ENCODE measurements at places on chromosomes 6 and 20.

- peak; percentile 29 for DNase-seq
These were observed 138.9 kb downstream of the TMEM242 start for GRCh38 chr6:157184202-157185015.

DNA sequence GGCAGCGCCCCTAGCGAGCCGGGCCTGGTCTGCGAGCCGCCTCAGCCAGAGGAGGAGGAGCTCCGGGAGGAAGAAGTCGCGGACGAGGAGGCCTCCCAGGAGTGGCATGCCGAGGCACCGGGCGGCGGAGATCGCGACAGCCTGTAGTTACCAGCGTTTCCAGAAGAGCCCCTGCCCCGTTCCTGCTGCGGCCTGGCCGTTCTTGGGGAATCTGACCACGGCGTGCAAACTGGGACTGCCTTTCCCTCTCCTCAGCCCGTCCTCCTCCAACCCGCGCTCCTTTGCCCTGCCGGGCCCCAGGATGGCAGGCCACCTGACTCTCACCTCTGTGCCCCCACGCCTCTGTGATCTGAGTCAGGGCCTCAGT lies 802 bp downstream of the HDGFL1 start:
- DNase-seq = no peak

- DNase-seq = no peak
These were observed 81.4 kb downstream of the FNDC1 start for GRCh38 chr6:159250633-159251032.

GRCh38 chr6:142746524-142746923 lies 198.5 kb downstream of the HIVEP2 start:
- DNase-seq = no peak

GRCh38 chr20:62738025-62738881 lies 29.6 kb downstream of the NTSR1 start:
- no peak for DNase-seq

GRCh38 chr6:158808941-158809678 lies 10.1 kb downstream of the EZR start:
- no peak for DNase-seq

DNA sequence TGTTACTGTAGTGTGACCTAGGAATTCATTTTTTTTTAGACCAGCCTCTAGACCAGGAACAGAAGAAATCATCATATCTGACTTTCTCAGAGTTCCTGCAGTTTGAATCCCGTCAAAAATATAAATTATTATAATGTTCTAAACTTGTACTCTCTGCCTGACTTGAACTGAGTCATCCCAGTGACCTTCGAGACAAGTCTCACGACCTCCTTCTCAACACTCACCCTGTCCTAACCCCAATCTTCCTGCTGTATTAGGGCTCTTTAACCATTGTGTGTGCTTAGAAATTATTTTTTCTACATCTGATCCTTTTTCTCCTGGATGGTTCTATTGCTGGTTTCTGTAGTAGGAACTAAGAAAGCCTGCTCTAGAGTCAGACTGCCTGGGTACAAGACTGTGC lies 21.5 kb downstream of the ADGRF5 start:
- no peak for DNase-seq

- no peak for DNase-seq
These were observed 512.8 kb upstream of the JARID2 start for GRCh38 chr6:14732844-14733757.

DNA sequence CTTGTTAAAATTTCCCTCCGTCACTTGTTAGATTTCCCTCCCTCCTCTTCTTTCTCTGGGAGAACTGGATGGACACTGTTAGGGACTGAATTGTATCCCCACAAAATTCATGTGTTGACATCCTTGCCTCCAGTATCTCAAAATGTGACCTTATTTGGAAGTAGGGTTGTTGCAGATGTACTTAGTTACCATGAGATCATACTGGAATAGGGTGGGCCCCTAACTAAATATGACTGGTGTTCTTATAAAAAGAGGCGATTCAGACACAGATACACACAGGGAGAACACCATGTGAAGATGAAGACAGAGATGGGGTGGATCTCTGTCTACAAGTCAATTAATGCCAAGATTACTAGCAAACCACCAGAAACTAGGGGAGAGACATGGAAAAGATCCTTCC lies 139.5 kb downstream of the ALDH8A1 start:
- no peak for DNase-seq

DNA sequence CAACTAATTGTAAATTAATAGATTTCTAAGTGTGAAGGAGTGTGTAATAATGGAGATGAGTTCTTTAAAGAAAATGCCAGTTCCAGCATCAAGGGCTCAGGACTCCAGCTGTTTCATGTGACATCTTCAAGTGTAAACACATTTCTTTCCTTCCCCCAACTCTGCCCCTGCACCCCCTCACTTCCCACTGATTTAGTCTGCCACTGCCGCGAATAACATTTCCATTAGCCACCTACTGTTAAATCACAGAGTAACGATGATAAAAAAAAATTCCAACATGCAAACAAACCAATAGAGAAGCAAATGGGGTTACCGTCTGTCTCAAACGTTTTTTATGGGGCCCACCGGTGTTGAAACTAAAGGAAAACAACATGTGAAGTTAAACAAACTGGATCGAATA lies 414.3 kb downstream of the SAMD5 start:
- DNase-seq = no peak

GRCh38 chr6:32187009-32187709 lies 2.8 kb downstream of the PBX2 start:
- no peak for DNase-seq

DNA sequence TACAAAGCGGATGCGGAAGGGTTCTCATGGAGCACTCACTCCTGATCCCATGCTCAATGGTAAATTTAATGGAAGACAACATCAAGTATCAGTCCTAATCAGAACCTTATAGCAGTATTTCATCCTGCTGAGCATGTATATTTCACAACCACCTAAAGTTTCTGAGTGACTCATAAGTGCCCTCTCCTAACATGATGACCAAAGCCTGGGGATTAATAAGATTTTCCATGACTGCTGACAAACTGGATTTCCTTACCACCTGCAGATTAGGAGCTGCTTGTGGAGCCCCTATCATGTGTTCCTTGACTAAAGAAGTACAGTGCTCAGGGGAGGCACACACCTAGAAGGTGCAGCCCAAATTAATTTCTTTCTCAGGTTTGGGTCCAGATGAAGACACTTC lies 112.8 kb downstream of the INSM1 start:
- no peak for DNase-seq

GRCh38 chr20:34710861-34711574 lies 6.9 kb downstream of the TP53INP2 start:
- no peak for DNase-seq

GRCh38 chr6:44787254-44787834 lies 399.8 kb downstream of the CDC5L start:
- DNase-seq = no peak

DNA sequence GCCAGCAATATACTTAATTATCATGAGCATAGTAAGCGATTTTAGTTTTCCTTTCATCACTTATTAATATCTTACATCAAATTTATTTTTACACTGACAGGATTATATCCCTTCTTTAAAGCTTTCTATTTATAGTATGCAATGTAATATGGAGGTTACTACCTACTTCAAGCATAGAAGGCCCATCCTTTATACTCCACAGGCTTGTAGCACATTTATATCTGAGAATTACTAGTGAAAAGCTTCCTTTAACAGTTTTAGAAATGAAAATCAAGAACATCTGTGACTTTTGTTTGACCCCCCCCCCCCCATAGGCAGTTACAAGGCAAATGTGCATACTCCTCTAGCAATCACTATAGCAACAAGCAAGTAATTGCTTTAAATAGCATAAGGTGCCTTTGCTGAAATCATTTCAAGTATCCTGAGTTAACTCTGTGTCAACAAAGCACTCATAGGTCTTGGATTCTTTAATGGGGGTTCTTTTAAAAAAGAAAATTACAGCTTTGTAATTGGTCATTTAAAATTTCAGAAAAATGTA lies 917.7 kb downstream of the PHF3 start:
- no peak for DNase-seq

DNA sequence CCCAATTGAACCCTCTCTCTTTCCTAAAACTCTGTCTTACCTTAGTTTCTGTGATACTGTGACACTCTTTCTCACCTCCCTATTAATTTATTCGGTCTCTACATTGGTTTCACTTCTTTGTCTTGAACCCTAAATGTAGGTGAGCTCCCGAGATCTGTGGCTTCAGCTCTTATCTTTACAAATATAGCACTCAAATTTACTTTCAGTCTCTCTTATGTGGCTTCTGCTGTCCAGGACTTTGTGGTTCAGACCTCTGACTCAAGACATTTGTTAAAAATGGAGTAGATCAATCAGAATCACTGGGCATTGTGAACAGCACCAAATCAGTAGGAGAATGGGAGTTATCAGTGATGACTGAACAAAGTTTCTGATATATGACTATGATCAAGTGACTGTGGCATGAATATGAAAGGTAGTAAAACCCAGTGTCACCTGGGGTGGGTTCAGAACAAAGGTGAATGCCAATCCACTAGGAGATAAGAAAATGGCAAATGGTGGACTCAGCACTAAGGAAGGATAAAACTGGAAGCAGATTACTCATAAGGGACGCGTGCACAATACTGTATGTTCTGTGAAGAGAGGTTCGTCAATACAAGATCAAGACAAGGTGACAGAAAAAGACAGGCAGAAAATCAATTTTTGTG lies 27.2 kb downstream of the IL17F start:
- no peak for DNase-seq

GRCh38 chr6:89727501-89727900 lies 89.0 kb upstream of the LYRM2 start:
- DNase-seq = no peak

- no peak for DNase-seq
These were observed 51.5 kb downstream of the PLCB1 start for GRCh38 chr20:8183526-8183925.

GRCh38 chr6:7461416-7461815 lies 71.8 kb downstream of the RIOK1 start:
- DNase-seq = no peak

- DNase-seq = peak; percentile 37
These were observed 2.8 kb upstream of the DIDO1 start for GRCh38 chr20:62929051-62929538.

DNA sequence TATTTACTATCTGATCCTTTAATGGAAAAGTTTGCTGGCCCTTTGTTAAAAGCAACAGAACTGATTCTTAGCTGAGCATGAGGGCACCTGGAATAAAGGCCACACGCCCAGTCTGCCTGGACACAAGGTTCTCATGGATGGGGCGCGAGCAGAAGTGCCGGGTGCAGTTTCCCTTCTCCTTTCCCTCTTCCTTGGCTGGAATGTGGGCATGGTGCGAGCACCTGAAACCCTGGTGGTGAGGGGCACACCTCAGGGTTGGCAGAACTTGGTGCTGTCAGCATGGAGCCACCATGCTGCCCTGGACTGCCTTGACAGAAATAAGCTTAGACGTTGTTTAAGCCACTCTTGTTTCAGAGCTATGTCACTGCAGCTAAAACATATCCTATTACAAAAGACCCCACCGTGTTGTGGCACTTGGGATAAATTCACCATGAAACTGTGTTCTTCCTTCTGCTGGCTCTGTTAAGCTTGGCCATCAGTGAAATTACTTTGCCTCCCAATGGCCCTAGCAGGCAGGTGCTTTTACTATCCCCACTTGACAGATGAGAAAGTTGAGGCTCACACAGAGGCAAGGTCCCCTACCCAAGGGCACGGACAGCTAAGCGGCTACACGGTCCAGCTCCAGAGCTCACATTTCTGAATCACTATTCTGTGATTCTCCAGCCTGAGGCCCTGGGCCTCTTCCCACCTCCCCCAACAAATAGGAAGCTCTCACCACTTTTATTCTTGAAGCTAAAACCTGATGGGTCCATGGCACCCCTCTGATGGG lies 115.9 kb downstream of the PREX1 start:
- no peak for DNase-seq

- DNase-seq = no peak
These were observed 57.0 kb upstream of the FRMD1 start for GRCh38 chr6:168136001-168136400.

GRCh38 chr6:133631421-133631820 lies 257.5 kb upstream of the TCF21 start:
- DNase-seq = no peak

GRCh38 chr20:4069751-4070150 lies 54.4 kb upstream of the RNF24 start:
- no peak for DNase-seq

- no peak for DNase-seq
These were observed 106.8 kb upstream of the MLN start for GRCh38 chr6:33910594-33910993.

GRCh38 chr6:10540073-10540746 lies 19.1 kb downstream of the GCNT2 start:
- DNase-seq = no peak

DNA sequence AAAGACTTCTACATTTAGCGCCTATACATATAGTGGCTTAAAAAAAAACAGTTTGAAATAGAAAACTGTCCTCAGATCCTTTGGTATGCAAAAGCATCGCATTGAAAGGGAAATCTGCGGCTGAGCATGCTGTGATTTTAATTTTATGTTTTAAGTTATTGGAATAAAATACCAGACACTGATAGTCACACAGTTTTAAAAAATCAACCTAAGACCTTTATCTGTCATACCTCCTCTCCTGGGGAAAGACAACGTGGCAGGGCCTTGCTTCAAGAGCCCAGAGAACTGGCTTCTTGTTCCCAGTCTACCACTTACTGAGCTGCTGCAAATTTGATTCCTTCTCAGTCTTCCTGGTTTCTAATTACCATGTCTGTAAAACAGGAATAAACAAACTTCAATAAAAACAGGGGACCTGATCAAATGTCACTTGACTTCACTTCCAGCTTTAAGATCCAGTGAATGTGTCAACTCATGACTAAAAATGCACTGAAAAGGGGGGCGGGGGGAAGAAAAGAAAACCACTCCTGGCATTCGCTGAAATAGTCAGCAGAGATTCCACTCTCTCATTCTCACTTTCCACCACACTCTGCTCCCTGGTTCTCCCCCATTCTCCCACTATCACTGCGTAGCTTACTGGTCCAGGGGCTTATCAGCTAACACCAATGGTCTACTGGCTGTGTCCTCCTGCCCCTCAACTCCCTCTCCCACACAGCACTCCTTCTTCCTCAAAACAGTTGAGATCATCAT lies 494.7 kb upstream of the MARCKS start:
- no peak for DNase-seq

DNA sequence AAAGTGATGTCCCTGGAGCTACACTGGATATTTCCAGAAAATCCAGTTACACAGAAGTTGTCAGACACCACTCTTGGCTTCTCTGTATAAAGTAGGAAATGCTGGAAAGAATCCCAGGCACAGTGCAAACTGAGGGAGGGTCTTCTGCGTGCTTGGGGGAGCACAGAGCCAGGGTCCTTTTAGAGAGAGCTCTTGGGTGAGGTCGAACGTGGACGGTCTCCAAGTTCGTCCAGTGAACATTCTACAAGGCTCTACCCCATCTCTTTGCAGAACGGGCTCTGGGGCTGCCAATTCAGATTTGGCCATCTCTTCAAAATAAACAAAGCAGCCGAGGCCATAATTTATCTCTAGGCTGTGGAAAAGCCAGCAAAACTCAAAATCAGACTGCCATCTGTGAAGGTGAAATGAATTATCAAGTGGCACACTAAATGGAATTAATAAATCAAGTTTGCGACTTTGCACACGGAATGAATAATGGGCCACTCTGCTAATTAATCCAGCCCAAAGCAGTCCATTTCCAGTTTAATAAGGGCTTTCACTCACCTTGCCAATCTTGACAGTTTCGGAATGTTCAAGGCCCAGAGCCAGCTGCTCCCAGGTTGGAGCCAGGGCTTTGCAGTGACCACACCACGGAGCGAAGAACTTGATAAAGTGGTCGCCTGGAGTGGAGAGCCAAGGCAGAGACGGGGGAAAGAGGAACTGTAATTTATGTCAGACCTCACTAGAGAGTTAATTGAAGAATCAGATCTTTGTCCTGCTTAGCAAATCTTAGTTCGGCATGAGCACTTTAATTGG lies 19.3 kb downstream of the TXNDC5 start:
- no peak for DNase-seq

Data from stimulated activated CD4-positive, alpha-beta T cell treated with anti-CD3 and anti-CD28 coated beads, Interleukin-1b, Interleukin-23, amount 100 ng/mL, for 1 hour (primary cell).